ENCODE measurements at places on chromosomes 13 and 19. TPM values are rescaled to one million over a fixed set of nuclear protein-coding genes. Genes with fewer than 3 reads are reported as not detected.

The PEX11G gene
- 3.9 TPM for total RNA-seq

The TSSK6 gene
- total RNA-seq = 5.8 TPM

The C13orf46 gene
- 0.26 TPM for total RNA-seq

The KATNAL1 gene
- total RNA-seq = 19.3 TPM

The IGSF23 gene
- total RNA-seq = 0.33 TPM

The ADGRE2 gene
- under 0.01 TPM for total RNA-seq

The UBE2L5 gene
- total RNA-seq = not detected

The RGL3 gene
- total RNA-seq = 1.8 TPM

The CYP4F12 gene
- not detected for total RNA-seq

The APLP1 gene
- 2.6 TPM for total RNA-seq

The CRB3 gene
- 0.17 TPM for total RNA-seq

The MISP gene
- total RNA-seq = not detected

The METTL21C gene
- 0.17 TPM for total RNA-seq

The SCGB2B2 gene
- total RNA-seq = 0.50 TPM

The SEMA6B gene
- total RNA-seq = under 0.01 TPM

The KLK2 gene
- total RNA-seq = not detected

The ETHE1 gene
- 86.0 TPM for total RNA-seq

The ATP8B3 gene
- 3.0 TPM for total RNA-seq

The PGLYRP1 gene
- not detected for total RNA-seq

The RAB20 gene
- total RNA-seq = 5.6 TPM

The TMEM221 gene
- 0.17 TPM for total RNA-seq

The NPHS1 gene
- not detected for total RNA-seq

The ZNF573 gene
- 6.2 TPM for total RNA-seq

The S1PR2 gene
- 39.3 TPM for total RNA-seq

The SHFL gene
- total RNA-seq = 25.7 TPM

The FGF9 gene
- 0.33 TPM for total RNA-seq

The ZNF584 gene
- total RNA-seq = 18.8 TPM

The CPB2 gene
- total RNA-seq = not detected

The OVOL3 gene
- total RNA-seq = not detected

The LYPD3 gene
- total RNA-seq = 0.50 TPM

The KCNRG gene
- 7.7 TPM for total RNA-seq

The ANKRD24 gene
- 2.3 TPM for total RNA-seq

The N4BP2L1 gene
- total RNA-seq = 5.9 TPM

The KLK3 gene
- total RNA-seq = not detected

The F10 gene
- 20.3 TPM for total RNA-seq

The POSTN gene
- total RNA-seq = 38.0 TPM

The PSG3 gene
- not detected for total RNA-seq

The PALM3 gene
- 1.3 TPM for total RNA-seq

The CYP4F8 gene
- total RNA-seq = not detected

The GNG7 gene
- total RNA-seq = 0.83 TPM

The USF2 gene
- 53.8 TPM for total RNA-seq

The BEST2 gene
- not detected for total RNA-seq

The C19orf38 gene
- 1.3 TPM for total RNA-seq

The ACP7 gene
- total RNA-seq = not detected

The AP2S1 gene
- total RNA-seq = 143 TPM

The ADAMTSL5 gene
- total RNA-seq = 1.5 TPM

The S1PR5 gene
- total RNA-seq = under 0.01 TPM

The SMIM24 gene
- total RNA-seq = not detected

Measured in fibroblast of lung (primary cell).